ENCODE measurements at places on chromosomes 13 and 19.
A peak's percentile ranks its signal among the peaks of the same experiment; 100 is the strongest.

DNA sequence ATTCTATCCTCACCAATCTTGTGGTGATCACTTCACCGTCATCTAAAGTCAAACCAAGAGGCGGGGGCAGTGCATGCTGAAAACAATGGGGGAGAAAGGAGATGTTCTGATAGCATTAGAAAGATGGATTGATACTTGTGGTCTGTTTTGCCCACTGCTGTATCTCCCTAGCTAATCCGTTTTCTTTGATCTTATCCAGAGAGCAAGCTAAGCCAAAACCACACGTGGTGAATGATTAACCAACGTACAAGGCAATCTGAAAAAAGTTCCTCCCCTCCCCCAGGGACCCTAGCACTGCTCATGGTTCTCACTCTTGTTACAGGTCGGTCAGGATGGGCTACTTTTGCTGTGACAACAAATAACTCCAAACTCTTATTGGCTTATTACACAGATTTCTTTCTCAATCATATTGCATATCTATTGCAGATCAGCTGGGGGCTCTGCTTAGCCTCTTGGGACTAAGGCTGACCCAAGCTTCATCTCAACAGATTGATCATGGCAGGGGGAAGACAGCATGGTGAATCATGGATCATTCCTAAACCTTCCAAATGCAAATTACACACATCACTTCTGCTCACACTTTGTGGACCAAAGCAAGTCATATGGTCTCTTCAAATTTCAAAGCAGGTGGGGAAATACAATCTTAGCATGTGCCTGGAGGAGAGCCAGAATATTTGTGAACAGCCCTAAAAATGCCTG lies 11.9 kb upstream of the C13orf42 start:
- DNase-seq: no peak

- DNase-seq: no peak
These were observed 364.9 kb downstream of the OXGR1 start for GRCh38 chr13:96629331-96629730.

DNA sequence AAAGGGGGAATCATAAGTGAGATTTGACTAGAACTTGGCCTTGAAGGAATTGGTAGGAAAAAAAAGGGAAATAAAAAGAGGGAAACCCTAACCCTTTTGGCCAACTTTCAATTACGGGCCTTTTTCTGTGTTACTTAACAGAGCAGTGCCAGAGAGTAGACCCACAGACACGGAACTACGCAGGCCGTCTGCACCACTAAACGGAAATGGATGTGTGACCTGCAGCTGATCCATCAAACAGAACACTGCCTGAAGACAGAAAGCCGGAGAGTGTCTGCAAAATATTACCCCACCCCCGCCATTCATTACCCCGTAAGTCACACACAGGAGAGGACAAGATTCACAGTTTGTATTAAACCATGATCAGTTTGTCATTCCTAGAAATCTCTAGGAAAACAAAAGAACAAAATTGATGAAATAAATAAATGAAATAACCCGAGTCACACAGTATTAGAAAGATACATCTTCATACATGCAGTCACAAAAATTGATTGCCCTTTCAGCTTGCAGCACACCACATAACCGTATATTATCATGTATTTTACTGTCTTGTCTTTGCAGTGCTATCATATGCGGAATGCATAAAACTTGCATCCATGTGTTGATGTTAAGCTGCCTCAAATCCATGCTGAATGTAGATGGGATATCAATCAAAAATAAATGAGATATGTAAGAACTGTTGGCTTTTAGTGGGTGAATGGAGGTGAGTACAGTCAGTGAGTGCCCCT lies 424.7 kb downstream of the IRS2 start:
- no peak for DNase-seq

GRCh38 chr13:74920920-74921319 lies 561.0 kb downstream of the TBC1D4 start:
- DNase-seq: no peak

DNA sequence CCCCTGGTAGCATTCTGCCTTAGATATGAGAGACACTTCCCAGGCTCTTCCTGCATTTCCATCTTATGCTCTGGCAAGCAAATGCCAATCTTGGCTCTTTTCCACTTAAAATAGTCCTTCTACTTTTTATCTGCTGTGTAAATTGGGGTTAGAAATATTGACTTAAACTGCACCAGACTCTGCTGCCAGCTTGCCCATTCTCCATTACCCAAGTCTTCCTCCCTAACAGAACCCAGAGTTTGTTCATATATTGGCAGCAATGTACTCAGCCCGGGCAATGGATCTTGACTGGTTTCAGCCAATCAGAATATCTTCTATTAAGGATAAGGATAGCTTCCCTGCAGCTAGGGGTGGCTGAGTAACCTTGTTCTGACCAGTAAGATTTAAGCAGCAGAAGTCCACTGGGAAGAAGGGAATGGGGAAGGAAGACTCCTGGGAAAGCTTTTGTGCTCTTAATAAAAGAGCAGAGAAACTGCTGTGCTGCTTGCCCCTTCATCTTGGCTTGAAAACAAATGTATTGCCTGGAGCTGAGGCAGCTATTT lies 177.1 kb downstream of the KCNRG start:
- DNase-seq: no peak

DNA sequence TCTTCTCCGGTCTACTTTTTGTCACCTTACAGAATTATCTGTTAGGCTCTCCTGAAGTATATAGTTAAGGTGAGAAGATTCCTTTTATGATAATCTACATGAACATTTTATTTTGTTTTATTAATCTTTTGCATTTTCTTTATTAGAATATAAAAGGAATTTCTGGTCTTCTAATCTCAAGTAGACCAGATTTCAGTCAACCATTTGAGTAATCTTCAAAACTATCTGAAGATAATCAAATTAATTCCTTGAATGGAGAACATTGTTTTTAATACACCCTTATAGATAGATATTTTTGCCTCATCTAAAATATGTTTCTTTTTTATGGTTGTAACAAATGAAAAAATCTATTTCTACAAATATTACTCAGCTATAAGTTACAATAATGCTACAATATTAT lies 381.7 kb upstream of the PCDH20 start:
- DNase-seq: no peak

DNA sequence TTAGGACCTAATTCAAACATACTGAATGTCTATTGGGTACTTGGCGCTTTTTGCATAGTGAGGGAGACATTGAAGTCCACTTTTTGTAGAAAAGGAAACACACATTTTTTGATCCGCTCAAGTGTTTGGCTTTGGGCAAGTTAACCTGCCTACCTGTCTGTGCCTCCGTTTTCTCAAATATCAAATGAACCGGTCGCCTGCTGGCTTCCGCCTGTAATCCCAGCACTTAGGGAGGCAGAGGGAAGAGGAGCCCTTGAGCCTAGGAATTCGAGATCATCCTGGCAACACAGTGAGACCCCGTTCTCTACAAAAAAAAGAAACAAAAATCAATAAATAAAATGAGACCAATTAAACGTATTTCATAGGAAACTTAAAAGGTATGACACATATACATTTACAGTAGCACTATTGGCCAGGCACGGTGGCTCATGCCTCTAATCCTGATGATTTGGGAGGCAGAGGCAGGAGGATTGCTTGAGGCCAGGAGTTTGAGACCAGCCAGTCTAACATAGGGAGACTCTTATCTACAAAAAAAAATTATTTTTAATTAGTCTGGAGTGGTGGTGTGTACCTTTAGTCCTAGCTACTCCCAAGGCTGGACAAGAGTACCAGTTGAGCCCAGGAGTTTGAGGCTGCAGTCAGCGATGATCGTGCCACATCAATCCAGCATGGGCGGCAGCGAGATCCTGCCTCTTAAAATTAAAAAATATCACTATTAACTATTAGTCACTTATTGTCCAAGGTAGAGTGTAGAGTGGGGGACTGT lies 1.3 kb downstream of the RAD23A start:
- no peak for DNase-seq

- peak; percentile 53 for DNase-seq
These were observed 10.2 kb downstream of the PPP1R37 start for GRCh38 chr19:45103156-45103507.

DNA sequence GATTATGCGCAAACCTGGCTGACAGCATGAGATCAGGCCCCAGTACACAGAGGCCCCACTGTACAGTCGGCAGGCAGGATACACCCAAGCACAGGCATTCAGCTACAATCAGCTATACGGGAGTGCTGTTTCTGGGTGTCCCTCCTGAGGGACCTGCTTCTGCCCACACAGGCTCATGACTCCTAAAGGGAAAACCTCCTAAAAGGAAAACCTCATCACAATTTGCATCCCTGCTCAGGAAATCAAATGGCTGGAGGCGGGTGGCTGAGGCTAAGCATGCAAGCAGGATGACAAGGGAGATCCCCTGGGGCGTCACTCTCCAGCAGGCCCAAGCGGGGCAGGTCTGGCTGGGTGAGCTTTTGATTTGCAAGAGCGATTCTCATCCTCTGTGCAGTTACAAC lies 99.8 kb downstream of the CRYL1 start:
- no peak for DNase-seq

- no peak for DNase-seq
These were observed 826.7 kb downstream of the DIAPH3 start for GRCh38 chr13:59337070-59337469.

DNA sequence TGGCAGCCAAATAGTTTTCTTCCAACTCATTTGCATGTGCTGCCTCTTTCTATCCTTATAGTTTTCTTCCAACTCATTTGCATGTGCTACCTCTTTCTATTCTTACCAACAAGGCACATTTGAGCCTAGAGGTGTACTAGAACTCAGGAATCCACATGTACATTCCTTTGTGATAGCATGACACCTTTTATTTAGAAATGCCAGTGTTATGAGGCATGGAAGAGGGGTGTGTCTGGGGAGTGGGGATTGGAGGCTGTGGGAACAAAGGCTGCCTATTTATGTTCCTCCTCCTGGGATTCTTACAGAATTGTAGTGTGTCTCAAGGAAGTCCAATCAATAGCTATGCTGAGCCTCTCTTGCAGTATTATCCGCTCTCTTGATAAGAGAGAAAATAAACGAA lies 966.7 kb downstream of the PCDH17 start:
- DNase-seq: no peak

DNA sequence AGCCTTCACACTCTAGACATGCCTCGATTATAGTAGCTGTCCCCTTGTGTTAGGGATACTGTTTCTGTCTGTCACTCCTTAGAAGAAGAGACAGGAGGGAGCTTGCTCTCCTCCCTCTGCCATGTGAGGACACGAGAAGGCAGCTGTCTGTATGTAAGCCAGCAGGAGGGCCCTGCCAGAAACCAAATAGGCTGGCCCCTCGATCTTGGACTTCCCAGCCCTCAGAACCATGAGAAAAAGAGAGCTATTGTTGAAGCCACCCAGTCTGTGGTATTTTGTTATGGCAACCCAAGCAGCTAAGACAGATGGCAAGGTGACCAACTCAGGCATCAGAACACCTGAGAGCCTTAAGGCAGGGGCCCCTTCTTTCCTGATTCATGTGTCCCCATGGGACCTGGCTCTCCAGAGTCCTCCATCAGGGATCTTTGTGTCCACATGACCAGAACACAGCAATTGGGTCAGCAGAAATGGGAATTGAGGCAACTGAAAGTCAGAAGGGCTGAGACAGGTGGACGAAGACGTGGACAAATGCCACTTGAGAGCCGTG lies 65.6 kb upstream of the NPAS1 start:
- no peak for DNase-seq

- DNase-seq: no peak
These were observed 8.7 kb upstream of the KLF2 start for GRCh38 chr19:16315825-16316505.

DNA sequence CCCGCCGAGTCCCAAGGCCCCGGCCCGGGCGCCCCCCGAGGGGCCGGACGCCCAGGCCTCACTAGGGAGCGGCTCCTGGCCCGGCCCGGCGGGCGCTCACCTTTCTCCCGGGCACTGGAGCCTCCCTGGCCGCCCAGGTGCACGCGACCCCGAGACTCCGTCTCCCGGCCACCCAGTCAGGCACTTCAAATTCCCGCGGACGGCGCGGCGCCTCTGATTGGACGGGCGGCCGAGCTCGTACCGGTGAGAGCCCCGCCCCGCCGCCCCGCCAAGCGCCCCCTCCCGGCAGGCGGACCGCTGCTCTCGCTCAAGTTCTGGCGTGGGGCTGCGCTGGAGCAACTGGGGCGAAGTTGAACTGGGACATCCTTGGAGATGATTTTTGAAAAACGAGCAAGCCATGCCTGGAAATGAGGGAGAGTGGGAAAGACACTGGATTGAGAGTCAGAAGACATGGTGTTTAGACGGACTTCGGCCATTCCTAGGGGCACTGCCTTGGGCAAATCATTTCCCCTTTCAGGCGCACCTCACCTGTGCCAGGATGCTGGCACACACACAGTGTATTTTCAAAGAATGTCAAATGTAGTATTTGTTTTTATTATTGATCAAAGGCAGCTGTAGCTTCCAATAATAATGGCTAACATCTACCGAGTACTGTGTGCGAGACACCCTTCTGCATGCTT lies 485.3 kb downstream of the UQCRFS1 start:
- DNase-seq: peak; percentile 30

DNA sequence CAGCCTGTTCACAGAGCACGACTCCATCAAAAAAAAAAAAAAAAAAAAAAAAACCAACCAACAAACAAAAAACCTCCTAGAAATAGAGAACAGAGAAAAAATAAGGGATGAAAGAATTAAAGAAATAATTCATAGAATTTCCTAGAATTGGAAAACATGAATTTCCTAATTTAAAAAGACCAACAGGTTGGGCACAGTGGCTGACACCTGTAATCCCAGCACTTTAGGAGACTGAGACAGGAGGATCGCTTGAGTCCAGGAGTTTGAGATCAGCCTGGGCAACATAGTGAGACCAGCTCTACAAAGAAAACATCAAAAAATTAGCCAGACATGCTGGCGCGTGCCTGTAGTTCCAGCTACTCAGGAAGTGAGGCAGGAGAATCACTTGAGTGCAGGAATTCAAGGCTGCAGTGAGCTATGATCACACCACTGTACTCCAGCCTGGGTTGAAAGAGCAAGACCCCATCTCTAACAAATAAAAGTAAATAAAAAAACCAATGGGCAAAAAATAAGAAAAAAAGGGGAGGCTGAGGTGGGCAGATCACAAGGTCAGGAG lies 6.5 kb downstream of the SPART start:
- DNase-seq: no peak

- no peak for DNase-seq
These were observed 27.9 kb upstream of the PARP4 start for GRCh38 chr13:24540236-24541126.

- DNase-seq: no peak
These were observed 31.2 kb downstream of the C13orf46 start for GRCh38 chr13:113942591-113943103.

DNA sequence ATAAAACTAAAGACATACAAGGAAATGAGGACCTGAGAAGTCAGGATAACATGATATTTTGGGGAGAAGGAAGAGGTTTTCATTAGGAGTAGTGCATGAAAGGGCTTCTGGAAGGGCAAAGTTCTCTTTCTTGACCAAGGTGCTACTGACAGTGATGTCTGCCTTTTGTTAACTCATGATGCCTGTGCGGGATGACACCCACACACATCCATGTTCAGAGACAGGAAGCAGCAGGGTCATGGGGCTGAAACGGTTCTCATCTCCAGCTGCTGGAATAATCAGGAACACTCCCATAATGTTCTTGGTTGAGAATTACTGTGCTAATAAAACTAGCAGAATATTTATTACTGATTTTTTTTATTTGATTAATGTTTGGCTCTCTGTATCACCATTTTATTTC lies 29.1 kb downstream of the KCNC3 start:
- DNase-seq: no peak

GRCh38 chr19:12695997-12696365 lies 450 bp downstream of the FBXW9 start:
- no peak for DNase-seq

GRCh38 chr13:34738254-34738992 lies 203.6 kb upstream of the NBEA start:
- no peak for DNase-seq
